ENCODE measurements at places on chromosomes 1 and 21.

DNA sequence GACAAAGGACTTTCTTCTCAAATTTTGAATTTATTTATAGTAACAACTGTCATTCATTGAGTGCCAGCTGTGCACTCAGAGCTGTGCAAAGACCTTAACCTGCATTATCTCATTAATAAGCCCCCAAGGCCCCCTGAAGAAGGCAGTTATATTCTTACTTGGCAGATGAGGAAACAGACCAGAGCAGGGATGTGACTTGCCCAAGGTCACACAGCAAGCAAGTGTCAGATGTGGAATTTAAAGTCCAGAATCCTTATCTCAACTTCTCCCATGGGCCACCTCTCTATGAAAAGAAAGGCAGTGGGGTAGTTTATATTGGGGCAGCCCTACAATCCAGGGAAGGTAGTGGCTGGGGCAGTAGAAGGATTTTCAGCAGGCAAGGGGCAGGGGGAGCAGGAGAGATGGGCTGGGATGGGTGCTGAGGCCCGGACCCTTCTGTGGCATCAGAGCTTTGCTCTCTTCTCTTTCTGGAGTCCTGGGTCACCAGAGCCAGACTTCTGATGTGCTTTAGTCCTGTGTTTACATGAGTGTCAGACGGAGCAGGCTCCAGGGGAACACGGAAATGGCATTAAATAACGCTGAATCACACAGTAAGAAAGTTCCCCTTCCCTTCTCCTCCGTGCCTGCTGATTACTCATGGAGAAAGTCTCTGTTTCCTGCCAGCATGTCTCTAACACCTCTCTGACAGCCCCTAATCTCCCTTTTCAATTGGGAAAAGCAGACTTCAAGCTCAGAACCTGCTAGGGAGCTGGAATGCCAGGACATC, 39.5 kb downstream of the EPHB2 start:
- peak; percentile 65 for DNase-seq

DNA sequence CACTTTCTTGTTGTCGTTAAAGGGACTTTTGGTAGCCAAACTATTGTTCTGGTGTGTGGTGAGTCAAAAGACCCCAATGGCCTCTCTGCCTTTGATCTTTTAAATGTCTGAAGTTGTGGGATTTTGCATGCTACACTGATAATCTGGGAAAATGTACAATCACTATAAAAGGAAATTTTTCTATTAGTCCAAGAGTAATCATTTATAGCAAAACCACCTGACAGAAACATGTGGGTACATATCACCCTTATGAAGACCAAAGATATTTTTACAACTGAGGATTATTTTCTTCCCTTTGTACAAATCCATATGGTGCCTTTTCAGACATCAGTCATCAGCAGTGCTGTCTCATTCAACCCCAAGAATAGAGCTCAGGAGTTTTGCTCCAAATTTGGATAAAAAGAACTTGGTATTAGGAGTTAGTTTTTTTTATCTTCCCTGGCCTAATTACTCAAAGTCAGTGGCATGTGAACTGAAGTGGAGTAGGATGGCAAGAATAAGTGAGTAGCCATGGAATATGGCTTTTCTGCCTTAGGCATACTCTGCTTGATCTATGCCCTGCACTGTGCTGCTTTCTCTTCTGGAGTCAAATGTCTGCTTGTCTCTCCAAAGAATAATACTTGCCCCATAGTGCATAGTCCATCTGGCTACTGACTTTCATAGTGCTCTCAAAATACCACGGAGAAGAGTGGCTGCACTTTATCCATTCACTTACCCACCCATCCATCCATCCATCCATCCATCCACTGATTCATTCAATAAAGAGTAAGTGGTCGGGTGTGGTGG, 13.5 kb downstream of the GREM2 start:
- DNase-seq, result no peak

DNA sequence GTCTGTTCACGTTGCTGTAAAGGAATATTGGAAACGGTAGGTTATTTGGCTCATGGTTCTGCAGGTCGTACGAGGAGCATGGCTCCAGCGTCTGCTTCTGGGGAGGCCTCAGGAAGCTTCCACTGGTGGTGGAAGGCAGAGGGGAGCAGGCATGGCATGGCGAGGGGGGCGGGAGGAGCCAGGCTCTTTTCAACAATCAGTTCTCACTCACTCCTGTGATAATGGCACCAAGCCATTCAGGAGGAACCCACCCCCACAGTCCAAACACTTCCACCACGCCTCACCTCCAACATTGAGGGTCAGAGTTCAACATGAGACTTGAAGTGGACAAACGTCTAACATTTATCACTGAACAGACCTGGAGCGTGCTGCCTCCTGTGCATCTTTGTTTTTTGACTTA, 141.2 kb downstream of the PGBD5 start:
- DNase-seq, result no peak

DNA sequence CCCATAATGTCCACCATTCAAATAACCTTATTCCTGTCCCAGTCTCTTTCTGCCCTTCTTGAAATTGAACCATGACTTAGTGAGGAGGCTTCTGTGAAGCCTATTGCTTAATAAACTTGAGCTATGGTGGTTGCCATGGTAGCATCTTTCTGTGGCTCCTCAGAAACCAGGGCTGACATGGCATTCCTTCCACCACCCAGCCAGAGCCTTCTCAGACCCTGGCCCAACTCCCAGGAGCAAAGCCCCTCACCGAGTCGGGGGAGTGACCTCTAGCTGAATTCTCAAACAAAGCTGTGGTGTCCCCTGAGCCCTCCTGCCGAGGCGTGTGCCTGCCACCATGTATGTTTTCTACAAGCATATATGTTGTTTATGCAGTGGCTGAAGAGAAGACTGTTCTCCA, 259.1 kb downstream of the CACNA1E start:
- DNase-seq, result no peak

DNA sequence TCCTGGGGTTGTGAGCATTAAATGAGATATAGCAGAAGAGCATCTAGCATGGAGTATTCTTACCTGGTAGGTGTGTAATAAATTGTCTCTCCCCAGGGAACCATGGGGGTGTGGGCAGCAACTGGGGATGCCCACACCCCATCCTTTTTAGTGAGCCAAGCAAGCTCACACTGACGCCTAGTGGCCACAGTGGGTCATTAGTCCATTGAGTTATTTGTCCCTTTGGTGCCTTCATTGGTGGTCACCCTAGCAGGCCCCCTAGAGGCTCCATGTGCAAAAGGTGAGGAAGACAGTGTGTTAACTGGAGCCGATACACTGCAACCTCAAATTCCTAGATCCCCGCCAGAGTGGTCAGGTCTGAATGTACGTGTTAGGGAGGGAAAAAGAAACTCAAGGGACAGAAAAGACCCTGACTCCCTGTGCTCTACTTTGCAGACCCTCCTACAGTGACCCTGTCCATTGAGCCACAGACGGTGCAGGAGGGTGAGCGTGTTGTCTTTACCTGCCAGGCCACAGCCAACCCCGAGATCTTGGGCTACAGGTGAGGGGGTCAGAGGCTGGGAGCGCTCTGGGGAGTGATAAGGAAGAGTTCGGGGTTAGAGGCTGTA, 93.3 kb upstream of the CD1D start:
- DNase-seq, result peak; percentile 93

- no peak for DNase-seq
Observed at GRCh38 chr1:52159033-52159789, 17.3 kb downstream of the ZFYVE9 start.

- DNase-seq, result no peak
Observed at GRCh38 chr1:69223156-69223555, 344.6 kb upstream of the LRRC7 start.

GRCh38 chr21:14866859-14867765, 197.7 kb downstream of the NRIP1 start:
- DNase-seq, result no peak

DNA sequence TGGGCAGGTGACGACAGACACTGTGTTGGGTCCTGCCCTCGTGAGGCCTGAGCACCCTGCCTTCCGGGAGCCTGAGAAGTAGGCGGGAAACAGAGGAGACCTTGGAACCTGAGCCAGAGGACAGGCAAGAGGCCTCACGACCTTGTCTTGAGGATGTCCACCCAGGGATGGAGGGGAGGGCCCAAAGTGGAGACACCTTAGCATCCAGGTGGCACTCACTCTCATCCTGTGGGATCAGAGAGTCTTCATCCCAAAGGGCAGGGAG, 347.2 kb downstream of the NPHP4 start:
- DNase-seq, result no peak

All from hematopoietic multipotent progenitor cell (in vitro differentiated cells).